Fibroblast of mammary gland (primary cell): ENCODE measurements at places on chromosomes 3 and 15.

DNA sequence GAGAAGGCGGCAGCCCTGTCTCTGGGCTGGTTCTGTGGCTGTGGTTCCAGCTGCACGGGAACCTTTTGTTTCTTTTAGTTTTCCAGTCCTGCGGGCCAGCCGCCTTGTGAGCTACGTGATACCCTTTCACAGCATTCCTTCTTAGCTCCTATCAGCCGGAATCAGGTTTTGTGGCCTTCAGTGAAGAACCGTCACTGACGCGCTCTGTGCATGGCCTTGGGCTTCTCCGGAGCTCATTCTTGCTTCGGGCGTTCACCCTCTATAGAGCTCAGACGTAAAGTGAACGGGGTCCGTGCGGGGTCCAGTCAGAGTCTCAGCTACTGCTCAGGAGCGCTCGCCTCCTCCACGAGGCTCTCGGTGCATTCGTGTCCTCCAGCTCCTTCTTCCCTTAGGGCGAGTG, 166.7 kb downstream of the FAM43A start:
- no peak for DNase-seq

DNA sequence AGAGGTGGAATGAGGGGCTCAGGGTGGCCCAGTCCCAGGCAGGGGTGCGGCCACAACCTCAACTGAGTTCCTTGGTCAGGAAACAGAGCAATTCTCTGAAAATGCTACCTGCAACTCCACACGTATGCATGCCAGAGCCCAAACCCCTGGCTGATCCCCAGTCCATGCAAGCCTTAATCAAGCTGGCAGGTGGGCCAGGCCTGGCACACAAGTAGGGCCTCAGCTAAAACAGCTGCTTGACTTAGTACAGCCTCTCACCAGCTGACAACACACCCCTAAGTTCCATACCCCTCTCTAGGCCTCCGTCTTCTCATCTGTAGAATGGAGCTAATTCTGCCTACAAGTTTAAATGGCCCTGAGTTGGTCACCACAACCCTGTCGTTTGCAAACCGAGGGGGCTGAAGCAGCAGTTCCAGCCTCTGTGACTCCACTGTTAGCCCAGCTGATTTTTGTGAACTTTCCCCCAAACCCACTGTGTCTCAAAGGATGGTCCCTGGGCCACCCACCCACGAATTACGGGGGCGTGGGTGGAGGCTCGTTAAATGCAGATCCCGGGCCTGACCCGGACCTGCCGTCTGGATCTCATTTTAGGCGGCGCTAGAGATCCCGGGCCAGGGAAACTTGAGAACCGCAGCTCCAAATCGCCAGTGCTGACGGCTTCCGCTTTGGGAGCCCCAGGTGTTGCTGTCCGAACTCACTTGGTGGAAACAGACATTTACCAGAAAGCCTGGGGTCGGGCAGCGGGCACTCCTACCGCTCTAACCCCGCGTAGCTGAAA, 927 bp downstream of the CHDH start:
- DNase-seq, result peak; percentile 24

GRCh38 chr3:14123308-14124222, 1.1 kb downstream of the CHCHD4 start:
- no peak for DNase-seq

DNA sequence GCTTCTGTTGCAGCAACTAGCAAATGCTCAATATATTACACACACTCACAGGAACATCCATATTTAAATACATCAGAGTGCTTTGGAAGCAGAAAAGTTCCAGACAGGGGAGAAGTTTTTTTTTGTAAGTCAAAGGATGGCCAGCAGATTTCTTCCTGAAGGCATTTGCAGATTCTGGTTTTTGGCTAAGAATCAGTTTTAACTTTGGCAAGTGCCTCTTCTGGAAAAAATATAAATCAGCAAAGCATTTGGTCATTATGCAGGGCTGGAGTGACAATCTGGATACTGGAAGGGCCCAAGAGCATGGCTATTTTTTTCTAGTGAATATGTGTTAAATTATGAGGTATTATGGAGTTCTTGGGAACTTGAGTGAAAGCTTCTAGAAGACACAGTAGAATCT, 495.3 kb upstream of the ARPP21 start:
- no peak for DNase-seq
